ENCODE measurements at places on chromosomes 6 and 20. TPM values are rescaled to one million over a fixed set of nuclear protein-coding genes. Genes with fewer than 3 reads are reported as not detected.

The FERMT1 gene
- total RNA-seq: 0.33 TPM

DNA sequence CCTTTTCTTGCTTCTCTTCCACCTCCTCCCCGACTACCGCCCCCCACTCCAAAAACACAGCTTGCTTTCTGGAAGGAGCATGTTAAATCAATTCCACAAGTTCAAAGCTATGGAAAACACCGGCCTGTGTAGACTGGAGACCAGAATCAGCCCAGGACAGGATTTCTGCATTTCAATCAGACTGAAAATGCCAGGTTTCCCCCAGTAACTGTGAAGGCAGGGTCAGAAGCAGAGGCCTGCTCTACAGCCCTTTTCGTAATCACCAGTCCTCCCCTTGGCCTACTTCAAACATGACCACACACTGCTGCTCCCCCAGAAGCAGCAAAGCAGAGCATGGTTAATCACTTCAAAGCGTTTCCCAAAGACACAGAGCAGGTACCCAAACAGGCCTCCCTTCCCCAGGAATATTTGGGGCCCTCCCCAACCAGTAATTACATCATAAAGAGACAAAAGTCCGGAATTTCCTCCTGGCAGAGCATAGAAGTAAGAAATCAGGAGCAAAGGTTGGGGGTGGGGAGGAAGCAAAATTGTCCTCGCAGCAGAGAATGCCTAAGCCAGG, 38.4 kb downstream of the ZMYND8 start:
- DNase-seq: no peak

DNA sequence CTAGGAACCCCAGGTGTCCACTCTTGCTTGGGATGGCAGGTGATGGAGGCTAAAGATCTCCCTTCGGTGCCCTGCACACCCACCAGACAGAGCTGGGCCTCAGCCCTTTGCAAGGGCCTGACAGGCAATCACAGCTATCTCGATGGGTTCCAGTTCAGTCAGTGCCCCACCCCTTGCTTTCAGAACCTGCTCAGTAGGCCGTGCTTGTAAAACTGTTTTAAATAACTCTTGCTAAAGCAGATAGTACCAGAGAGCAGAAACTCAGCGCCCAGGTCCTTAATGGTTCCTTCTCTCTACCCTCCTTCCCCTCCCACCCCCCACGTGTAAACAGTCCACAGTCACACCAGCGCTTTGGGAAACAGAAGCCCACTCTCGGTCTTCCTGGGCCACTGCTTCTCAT, 39.2 kb downstream of the C6orf132 start:
- DNase-seq: no peak

DNA sequence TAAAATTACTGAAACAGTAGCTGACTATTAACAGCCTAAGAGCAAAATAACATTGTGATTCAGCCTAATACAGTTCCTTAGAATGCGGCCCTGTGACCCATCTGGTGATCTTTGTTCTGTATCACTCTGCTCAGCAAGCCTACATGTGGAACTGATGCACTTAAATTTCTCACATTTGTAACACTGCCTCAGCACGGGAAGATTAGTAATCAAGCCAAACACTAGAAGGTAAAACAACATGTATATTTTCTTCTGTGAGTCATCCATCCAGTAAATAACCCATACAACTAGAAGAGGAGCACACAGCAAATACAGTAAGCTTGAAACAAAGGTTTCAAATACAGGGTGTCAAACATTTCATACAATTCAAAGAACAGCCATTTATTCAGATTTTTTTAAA, 189.7 kb upstream of the NOX3 start:
- no peak for DNase-seq

GRCh38 chr6:35068206-35068605, 72.9 kb downstream of the TCP11 start:
- DNase-seq: no peak

GRCh38 chr6:86500035-86500434, 437.3 kb upstream of the HTR1E start:
- no peak for DNase-seq

DNA sequence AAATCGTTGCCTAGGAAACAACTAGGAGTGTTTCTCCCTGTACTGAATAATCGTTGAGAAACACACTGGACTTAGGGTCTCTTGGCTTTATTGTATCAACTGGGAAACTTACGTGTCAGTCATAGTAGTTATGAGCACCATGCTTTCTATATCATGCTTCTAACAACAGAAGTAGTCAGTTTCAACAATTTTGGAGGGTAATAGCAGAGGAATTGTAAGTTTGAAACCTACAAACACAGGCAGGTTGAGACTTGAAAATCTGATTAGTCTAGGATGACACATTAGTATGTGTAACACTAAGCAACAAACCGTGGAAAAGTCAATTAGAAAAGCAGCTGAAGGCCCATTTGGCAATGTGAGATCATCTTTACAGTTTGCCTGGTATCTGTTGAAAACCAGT, 43.9 kb upstream of the FABP7 start:
- DNase-seq: no peak

GRCh38 chr20:63268256-63268655, 4.4 kb upstream of the ARFGAP1 start:
- no peak for DNase-seq

DNA sequence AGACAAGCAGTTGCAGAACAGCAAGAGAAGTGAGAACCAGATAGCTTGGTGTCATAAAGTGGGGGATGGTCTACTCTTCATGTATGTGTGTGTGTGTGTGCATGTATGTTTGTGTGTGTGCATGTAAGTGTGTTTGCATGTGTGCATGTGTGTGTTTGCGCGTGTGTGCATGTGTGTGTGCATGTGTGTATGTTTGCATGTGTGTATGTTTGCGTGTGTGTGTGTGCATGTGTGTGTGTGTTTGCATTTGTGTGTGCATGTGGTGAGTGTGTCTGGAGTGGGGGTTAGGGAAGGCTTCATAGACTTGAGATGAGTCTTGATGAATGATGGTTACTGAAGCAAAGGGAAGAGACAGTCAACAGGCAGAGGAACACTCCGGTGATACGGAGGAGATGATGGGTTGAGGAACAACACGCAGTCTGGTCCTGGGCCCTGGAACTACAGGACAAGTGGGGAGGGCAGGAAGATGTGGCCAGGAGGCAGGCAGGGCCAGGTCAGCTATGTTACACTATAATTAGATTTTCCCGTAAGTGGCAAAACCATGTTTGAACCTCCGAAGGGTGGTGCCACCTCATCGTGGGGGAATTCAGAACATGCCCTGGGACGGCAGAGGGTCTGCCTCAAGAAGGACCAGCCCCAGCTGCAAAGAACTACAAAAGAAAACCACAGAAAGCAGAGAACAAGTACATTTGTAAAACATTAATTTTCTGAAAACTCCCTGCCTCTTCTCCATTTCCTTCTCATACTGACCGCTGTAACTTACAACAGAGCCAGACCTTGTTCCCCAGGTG, 38.7 kb upstream of the PDE10A start:
- DNase-seq: no peak

Data from activated CD4-positive, alpha-beta memory T cell treated with anti-CD3 and anti-CD28 coated beads for 36 hours (primary cell).